ENCODE measurements at places on chromosomes 13 and 19. TPM values are rescaled to one million over a fixed set of nuclear protein-coding genes. Genes with fewer than 3 reads are reported as not detected.

CYP4F3 gene
- total RNA-seq, result 0.37 TPM

KLK3 gene
- not detected for total RNA-seq

FLT3LG gene
- 1.9 TPM for total RNA-seq

DACH1 gene
- total RNA-seq, result 1.1 TPM

OR7D2 gene
- not detected for total RNA-seq

FXYD3 gene
- not detected for total RNA-seq

OR7C1 gene
- total RNA-seq, result not detected

ZNF44 gene
- total RNA-seq, result 2.9 TPM

CBY2 gene
- total RNA-seq, result not detected

- no peak overlapping the region for H3K27ac ChIP-seq
- H3K4me1 ChIP-seq, result no peaks in the 10 kb centered on the region
- DNase-seq, result no peak
- H3K27me3 ChIP-seq, result no peaks in the 10 kb centered on the region
- no peaks in the 10 kb centered on the region for H3K36me3 ChIP-seq
These were observed 1256.6 kb upstream of the ATXN8OS start for GRCh38 chr13:68851026-68851425.

- no peak overlapping the region for H3K27ac ChIP-seq
- peaks cover 32% of the 10 kb centered on the region for H3K27me3 ChIP-seq
- DNase-seq, result no peak
- H3K4me3 ChIP-seq, result peak overlapping the region; percentile 52
- no peaks in the 10 kb centered on the region for H3K4me1 ChIP-seq
These were observed 12.1 kb downstream of the FUT6 start for GRCh38 chr19:5827342-5827890.

DNA sequence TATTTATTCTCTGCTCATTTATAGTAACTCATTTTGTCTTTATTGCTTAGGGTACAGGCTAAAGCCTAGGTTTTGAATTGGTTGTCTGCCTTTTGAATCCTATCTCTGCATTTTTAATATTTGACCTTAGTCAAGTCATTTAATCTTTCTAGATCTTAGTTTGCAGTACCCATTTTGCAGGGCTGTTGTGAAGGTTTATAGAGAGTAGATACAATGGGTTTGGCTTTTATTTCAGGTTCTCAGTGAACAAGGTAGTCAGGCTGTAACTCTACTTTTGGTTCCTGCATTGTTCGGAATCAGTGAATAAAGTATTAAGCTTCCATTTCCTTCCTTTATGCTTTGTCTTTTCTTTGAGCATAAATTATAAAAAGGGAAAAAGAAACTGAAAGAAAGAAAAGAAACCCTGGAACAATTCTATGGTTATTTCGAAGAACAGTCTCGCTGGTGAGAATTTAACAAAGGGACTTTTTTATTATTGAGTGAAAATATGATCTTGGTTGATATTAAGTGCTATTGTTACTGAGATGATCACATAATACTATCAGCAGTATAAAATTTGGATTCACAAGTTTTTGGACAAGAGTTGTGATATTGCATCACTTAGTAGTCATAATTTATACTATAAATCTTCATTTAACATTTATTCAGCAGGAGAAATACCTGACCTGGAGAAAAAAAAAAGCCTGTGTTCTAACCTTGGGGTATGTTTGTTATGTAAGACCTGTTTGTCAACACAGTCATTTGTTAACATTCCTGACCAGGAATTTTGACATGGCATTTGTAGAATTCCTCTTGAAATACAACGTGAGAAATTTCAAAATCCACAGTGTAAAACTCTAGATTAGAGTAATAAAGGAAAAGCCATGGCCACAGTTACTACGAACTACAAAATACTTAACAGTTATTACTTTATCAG, 91.3 kb downstream of the ZMYM2 start:
- H3K27ac ChIP-seq, result no peak overlapping the region
- H3K27me3 ChIP-seq, result no peaks in the 10 kb centered on the region
- H3K36me3 ChIP-seq, result no peaks in the 10 kb centered on the region
- no peaks in the 10 kb centered on the region for H3K4me1 ChIP-seq
- DNase-seq, result no peak

GRCh38 chr13:113472355-113473025, 18.0 kb downstream of the DCUN1D2 start:
- H3K27me3 ChIP-seq, result no peaks in the 10 kb centered on the region
- H3K36me3 ChIP-seq, result no peaks in the 10 kb centered on the region
- peak overlapping the region; percentile 22 for H3K4me3 ChIP-seq
- DNase-seq, result no peak
- H3K4me1 ChIP-seq, result no peaks in the 10 kb centered on the region

DNA sequence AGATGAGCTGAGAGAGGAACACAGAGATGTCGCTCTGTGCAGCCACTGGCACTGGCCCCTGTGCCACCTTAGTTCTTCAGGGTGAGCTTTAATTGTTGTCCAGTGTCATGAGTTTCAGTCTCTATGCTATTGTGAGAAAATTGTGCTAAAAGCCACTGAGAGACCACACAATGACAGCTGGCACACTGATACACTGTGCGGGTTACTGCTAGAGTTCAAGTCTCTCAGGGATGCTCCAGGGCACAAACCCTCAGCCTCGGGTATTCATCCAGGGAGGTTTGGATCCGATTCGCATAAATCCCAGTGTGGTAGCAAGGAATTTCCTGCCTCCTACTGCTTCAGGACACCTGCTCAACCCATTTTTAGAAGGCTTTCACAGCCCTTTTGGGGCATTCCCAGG, 68.1 kb upstream of the EDNRB start:
- H3K27ac ChIP-seq, result no peak overlapping the region
- no peaks in the 10 kb centered on the region for H3K27me3 ChIP-seq
- no peak for DNase-seq

GRCh38 chr19:33293255-33294057, 8.9 kb downstream of the CEBPA start:
- peak; percentile 68 for DNase-seq
- peak overlapping the region; percentile 30 for H3K4me3 ChIP-seq
- H3K36me3 ChIP-seq, result no peaks in the 10 kb centered on the region
- no peaks in the 10 kb centered on the region for H3K27me3 ChIP-seq
- H3K4me1 ChIP-seq, result peaks cover 18% of the 10 kb centered on the region

DNA sequence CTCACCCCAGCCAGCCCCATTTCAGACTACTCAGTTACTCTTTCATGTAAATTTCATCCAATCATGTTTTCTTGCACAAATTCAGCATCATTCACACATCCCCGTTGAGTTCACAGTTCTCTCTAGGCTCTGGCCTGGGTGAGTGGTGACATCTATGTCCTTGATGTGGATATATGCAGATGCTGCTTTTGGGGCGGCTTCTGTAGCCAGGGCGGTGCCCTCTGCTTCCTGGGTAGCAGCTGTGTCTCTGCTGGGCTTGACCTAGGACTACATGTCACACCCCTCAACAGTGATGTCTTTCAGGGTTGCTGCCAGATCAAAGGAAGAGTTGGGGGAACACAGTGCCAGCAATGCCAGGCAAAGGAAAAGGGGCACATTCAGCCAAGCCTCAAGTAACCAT, 68.5 kb upstream of the KCTD15 start:
- H3K27me3 ChIP-seq, result peaks cover 56% of the 10 kb centered on the region
- no peak overlapping the region for H3K27ac ChIP-seq
- DNase-seq, result no peak
- H3K4me1 ChIP-seq, result no peaks in the 10 kb centered on the region
- H3K4me3 ChIP-seq, result no peak overlapping the region

DNA sequence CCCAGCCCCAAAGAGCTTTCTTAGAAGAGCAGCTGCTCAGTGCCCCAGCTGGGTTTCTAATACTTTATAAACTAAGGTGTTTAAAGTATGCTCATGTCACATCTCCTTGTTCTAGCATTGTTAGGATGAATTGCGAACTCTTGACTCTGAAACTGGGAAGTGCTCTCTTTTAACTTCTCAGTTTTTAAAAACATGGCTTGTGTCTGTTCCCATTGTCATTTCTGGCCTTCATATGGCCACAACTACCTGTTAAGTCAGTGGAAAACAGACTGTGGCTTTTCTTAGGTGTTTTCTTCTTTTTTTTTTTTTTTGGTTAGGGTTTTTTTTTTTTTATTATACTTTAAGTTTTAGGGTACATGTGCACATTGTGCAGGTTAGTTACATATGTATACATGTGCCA, 164.7 kb downstream of the KCNRG start:
- no peak overlapping the region for H3K27ac ChIP-seq
- H3K4me1 ChIP-seq, result no peaks in the 10 kb centered on the region
- no peak for DNase-seq
- H3K27me3 ChIP-seq, result no peaks in the 10 kb centered on the region
- no peak overlapping the region for H3K4me3 ChIP-seq

- H3K36me3 ChIP-seq, result no peaks in the 10 kb centered on the region
- H3K4me1 ChIP-seq, result no peaks in the 10 kb centered on the region
- H3K27ac ChIP-seq, result no peak overlapping the region
- no peak overlapping the region for H3K4me3 ChIP-seq
- no peaks in the 10 kb centered on the region for H3K27me3 ChIP-seq
- DNase-seq, result no peak
These were observed 930.8 kb downstream of the SLITRK5 start for GRCh38 chr13:88601949-88602348.

DNA sequence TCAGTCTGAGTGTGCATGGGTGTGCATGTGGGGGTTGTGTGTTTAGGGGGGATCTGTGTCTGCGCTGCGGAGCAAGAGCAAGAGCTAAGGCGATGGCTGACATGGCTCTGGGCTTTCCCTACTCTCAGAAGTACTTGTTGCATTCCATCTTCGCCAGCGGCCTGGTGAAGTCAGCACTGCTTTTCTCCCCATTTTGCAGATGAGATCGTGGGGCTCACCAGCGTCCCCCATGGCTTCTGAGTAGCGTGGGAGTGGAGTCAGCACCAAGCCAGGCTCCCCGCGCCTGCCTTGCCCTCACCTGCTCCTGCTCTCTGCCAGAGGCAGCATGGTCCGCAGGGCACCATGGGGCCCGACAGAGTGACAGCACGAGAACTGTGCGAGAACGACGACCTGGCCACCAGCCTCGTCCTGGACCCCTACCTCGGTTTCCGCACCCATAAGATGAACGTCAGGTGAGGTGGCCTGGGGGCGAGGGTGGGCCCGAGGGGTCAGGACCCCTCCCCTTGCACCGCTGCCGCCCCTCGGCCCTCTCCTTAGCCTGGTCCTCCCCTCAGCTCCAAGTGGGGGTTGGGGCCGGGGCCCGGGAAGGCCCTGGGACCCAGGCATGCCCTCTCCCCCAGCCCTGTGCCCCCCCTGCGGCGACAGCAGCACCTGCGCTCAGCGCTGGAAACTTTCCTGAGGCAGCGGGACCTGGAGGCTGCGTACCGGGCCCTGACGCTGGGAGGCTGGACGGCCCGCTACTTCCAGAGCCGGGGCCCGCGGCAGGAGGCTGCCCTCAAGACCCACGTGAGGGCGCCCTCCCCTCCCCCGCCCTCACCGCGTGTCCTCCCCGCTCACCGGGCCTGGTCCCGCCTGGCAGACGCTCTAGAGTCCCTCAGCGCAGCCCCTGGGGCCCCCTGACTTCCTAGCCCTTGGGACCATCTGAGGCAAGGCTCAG, 2.2 kb downstream of the KMT5C start:
- H3K4me3 ChIP-seq, result peak overlapping the region; percentile 75
- H3K4me1 ChIP-seq, result peaks cover 12% of the 10 kb centered on the region
- H3K27ac ChIP-seq, result no peak overlapping the region
- no peak for DNase-seq

GRCh38 chr19:30023330-30023729, 81.3 kb downstream of the URI1 start:
- H3K36me3 ChIP-seq, result no peaks in the 10 kb centered on the region
- H3K27me3 ChIP-seq, result no peaks in the 10 kb centered on the region
- DNase-seq, result no peak
- H3K4me3 ChIP-seq, result no peak overlapping the region
- no peaks in the 10 kb centered on the region for H3K4me1 ChIP-seq

- peak overlapping the region; percentile 89 for H3K4me3 ChIP-seq
- H3K36me3 ChIP-seq, result no peaks in the 10 kb centered on the region
- H3K27me3 ChIP-seq, result no peaks in the 10 kb centered on the region
- peak overlapping the region; percentile 96 for H3K27ac ChIP-seq
- peaks cover 3% of the 10 kb centered on the region for H3K4me1 ChIP-seq
These were observed 703 bp downstream of the ZNF506 start for GRCh38 chr19:19820774-19821320.

- no peaks in the 10 kb centered on the region for H3K4me1 ChIP-seq
- H3K36me3 ChIP-seq, result peaks cover 15% of the 10 kb centered on the region
- no peaks in the 10 kb centered on the region for H3K27me3 ChIP-seq
- DNase-seq, result no peak
- no peak overlapping the region for H3K4me3 ChIP-seq
These were observed 14.1 kb downstream of the ZNF429 start for GRCh38 chr19:21519488-21519887.

DNA sequence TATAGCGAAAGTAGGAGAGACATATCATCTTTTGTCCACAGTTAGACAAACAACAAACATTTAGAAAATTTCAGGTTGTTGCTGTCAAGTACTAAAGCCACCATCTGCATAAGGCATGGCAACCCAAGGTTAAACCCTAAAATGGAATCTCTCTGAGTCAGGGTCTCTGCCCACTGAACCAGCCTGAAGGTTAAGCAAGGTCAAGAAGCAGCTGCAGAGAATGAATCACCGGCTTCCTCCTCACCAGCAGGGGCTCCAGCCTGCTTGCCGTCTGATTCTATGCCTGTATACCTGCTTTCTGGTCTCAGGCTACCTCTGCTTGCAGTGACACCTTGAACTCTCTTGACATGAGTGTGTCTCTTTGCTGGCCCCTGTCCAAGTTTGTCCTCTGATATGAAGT, 726.2 kb upstream of the SGCG start:
- H3K27me3 ChIP-seq, result no peaks in the 10 kb centered on the region
- H3K36me3 ChIP-seq, result no peaks in the 10 kb centered on the region

DNA sequence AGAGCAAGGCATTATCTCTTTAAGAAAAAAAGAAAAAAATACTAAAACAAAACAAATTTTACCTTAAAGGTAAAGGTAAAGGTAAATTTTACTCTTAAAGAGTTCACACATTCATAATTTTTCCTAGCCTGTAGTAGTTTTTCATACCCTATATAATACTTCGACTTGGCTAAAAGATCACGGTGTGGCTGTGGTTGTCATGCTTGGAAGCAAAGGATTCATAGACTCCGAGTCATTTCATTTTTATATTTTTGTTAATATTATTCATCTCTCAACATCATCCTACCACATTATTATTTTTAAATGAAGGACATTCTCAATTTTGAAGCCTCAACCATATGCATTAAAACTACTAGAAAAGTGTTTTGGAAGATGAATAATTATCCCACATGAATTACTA, 52.7 kb downstream of the PIBF1 start:
- no peaks in the 10 kb centered on the region for H3K36me3 ChIP-seq
- no peaks in the 10 kb centered on the region for H3K27me3 ChIP-seq
- no peak overlapping the region for H3K4me3 ChIP-seq
- H3K4me1 ChIP-seq, result no peaks in the 10 kb centered on the region
- no peak for DNase-seq

GRCh38 chr19:35457173-35457572, 9.1 kb downstream of the FFAR2 start:
- no peaks in the 10 kb centered on the region for H3K27me3 ChIP-seq
- H3K36me3 ChIP-seq, result no peaks in the 10 kb centered on the region
- H3K4me1 ChIP-seq, result peaks cover 5% of the 10 kb centered on the region
- DNase-seq, result no peak
- H3K27ac ChIP-seq, result no peak overlapping the region
- H3K4me3 ChIP-seq, result no peak overlapping the region

GRCh38 chr19:44776402-44777096, 1.1 kb upstream of the CBLC start:
- no peak overlapping the region for H3K4me3 ChIP-seq
- DNase-seq, result no peak
- H3K4me1 ChIP-seq, result no peaks in the 10 kb centered on the region
- H3K27ac ChIP-seq, result no peak overlapping the region

Data from psoas muscle (tissue), 8 donors.